ENCODE measurements at places on chromosomes 7 and 10.

DNA sequence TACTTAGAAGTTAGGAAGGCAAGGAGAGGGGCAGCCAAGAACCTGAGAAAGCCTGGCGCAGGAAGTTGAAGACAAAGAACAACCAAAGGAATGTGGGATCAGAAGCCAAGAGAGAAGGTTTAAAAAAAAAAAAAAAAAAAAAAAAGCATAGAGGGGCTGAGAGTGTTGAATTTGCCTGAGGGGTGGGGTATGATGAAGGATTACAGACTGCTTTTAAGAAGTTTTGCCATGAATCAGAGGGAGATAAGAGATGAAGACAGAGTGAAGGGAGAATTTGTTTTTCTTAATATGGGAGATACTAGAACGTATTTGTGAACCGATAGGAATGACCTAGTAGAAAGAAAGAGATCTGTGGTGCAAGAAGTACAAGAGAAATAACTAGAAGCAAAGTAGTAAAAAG is 6.7 kb downstream of the SLC26A4 start:
- DNase-seq, result no peak

- no peak for DNase-seq
Observed at GRCh38 chr7:86760236-86760635, 116.5 kb downstream of the GRM3 start.

DNA sequence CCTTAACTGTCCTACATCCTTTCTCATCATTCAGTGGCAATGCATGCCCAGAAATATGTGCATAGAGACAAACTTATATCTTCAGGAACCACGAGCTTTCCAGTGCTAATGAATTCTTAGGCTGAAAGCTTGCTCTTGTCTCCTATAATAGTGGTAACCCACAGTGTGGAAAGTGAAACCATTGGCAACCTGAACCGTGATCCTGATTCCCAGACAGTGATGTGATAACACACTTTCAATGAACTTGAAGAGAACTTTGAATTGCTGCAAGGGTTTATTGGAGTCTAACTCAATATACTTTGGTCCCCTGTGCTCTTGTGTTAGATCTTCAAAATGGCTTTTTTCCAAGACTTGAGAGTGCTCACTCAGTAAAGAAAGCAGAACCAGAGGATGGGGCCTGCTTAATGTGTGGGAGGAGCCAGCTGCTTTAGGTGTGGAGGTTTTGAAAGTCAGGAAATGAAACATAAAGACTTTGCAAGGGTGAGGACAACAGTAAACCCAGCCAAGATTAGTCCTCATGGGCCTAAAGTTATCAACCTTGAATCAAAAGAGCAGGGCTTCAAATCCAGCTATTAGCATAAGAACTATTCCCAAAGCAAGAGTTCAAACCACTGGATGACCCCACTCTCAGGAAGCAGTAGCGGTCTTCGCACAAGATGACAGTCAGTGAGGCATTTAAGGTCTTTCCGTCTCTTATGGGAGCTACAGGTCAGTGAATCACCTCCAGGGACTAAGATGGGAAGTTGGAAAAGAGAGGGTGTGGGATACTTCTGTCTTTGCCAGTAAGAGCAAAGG is 332.4 kb upstream of the NRP1 start:
- DNase-seq, result no peak

DNA sequence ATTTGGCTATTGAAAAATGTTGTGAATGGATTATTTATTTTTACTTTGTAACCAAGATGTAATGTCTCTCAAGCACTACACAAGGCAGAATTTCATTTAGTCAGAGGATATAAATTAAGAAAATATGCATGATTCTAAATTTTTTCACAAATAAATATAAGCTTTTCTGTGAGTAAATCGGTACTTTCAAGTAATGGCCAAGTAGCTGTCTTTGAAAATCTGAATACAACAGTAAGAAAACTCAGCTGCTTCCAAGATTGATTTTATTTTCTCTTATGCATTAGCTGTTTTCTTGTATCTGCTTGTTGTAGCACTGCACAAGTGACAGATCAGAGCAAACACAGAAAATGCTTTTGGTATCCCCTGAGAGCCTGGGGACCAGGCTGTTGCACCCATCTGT is 998.5 kb upstream of the GHITM start:
- DNase-seq, result no peak

DNA sequence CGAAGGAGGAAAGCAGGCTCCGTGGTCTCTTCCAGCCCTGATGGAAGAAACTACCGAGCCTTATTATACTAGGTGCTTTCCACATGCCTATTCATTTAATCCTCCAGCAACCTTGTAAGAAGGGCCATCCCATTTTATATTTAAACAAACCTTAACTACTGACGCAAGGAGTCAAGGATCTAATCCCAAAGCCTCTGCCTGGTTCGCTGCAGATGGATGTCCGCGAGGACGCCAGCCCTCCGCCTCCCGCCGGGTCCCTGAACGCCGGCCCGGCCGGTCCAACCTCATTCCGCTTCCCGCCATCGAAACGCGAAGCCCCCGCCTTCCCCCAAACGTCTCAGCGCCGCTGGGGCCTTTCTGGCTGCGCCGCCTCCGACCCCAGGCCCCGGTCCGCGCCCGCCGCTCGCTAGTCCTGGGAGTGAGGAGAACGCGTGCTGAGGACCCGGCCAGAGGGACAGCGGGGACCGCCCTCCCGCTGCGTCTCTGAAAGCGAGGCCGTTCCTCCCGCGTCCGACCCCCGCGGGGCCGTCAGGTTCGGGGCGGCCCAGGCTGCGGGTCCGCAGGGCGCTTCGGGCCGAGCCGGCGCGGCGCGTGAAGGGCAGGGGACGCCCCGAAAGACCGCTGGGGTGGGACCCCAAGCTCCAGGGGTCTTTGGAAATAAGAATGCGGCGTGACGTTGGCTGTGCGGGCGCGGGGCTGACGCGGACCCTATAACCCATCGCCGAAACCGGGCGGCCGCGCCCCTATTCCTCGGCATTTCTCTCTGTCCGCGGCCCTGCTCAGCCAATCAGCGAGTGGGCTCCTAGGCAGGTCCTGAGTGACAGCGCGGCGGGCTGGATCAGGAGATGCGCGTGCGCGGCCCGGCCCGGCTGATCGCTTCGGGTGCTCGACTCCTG is at the start of gene ATP6V0E2:
TSS of gene ATP6V0E2 (plus strand) at position 896 of the 896 bp plus-strand sequence. CDS start 97 bp downstream, outside the sequence.
- peak; percentile 89 for DNase-seq

DNA sequence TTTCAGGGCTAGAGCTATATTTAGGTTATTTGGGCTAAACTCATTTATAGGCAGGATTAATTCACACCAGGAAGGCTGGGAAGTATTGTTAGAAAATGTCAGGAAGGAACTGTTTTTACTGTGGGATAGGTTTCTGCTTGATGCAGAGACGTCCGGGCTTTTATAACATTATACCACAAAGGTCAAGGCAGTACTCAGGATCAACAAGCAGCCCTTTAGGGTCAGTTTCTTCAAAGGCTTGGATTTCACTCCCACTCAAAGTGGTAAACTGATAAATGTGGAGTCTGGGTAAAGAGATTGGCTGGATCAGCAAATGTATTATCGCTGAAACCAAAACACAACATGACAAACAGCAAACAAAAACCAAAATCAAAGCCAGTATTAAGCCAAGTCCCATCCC is 127.2 kb downstream of the ARL5B start:
- no peak for DNase-seq

DNA sequence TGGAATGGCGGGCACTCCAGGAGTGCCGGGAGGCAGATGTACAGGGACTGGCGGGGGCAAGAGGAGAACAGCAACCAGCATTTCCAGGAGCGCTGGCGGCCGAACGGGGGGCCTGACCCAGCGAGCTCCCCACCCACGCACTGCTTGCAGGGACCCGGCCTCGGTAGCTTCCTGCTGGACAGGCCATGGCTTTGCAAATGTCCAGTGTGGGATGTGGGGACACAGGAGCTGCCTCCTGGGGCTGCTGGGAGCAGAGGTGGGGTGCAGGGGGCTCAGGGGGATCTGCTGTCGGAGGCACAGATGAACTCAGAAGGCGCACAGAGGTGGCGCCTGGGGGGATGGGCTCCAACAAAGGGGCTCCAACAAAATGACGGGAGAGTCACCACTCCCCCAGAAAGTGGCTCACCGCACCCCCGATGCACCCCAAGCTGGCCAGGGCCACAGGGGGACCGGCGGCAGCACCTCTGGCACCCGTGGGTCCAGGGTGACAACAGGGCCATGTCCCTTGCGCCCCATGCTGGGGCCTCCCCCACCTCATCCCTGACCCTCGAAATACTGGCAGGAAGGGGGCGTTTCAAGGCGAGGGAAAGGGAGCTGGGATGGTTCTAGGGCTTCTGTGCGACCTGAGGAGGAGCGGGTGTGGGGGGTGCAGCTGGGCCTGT is 41.1 kb downstream of the AP5Z1 start:
- no peak for DNase-seq

GRCh38 chr7:48140001-48140681 is 31.1 kb upstream of the ABCA13 start:
- no peak for DNase-seq

DNA sequence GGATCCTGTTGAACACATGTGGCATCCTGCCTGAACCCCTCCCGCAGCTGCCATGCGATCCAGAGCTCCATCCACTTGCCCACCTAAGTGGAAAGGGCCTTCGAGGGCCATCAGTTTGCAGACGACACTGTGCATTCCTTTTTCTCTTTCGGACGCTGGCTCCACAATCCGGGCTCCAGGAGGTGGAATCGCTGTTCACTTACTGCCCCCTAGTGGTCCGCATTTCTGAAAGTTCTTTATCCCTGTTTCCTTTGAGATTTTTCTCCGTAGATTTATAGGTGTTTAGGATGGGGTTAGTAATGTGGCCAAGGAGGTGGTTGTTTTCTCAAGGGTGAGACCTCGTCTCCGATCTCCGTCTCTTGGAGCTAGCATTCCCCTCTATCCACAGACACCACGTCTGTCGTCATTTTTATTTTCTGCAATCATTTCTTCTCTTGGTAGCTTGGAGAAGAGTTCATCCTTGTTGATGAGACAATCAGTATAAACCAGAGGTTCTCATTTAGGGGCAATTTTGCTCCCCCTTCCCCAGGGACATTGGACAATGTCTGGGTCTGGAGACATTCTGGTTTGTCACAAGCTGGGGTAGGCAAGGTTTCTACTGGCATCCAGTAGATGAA is 204.6 kb downstream of the ARHGAP21 start:
- no peak for DNase-seq

DNA sequence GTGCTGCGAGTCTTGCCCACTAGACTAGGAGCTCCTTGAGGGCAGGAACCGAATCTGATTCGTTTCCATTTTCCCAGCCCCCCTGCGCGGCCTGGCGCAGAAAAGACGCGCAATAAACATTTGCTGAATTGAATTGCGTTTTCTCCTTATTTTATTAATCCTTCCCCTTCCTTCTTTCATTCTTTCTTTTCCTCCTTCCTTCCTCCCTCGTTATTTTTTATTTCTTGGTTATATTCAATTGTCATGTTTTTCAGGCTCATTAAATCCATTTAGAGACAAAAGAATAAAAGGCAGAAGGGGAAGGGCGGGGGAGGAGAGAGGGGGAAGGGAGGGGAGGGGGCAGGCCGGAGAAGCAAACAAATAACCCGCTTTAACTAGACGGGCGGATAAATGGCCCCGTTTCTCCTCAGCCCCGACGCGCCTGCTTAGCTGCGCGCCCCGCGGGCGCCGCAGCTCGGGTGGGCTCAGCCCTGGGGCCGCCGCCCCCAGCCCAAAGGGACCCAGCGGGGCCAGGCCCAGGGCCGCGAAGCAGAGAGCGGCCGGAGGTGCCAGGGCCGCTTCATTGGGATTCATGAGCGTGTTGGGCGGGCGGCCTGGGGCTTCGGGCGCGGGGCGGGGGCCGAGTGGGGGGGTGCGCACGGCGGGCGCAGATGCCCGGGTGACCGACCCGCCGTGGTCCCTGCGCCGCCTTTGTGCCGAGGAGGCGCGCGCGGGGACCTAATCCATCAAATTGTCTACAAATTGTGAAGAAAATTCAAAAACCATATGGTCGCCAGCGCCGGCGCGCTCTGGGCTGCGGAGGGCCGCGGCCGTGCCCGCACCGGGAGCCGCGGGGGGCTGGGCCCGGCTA is 5.0 kb downstream of the LBX1 start:
- no peak for DNase-seq

DNA sequence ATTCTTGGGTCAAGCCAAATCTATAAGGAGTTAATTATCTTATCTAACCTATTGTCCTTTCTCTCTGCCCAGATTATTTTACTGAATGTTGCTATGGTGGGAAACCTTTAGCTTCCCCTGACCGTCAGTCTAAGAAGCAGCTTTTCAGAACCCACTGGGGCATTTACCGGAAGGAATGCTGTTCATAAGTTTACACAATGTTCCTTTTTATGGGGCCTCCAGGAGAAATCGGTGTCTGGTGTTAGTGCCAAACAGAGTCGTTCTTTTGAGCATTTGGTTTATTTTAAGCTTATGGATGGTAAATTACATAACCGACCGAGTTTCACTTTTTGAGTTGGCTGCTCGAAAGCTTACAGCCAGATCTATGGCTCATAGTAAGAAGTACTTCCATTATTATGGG is 111.9 kb downstream of the CACNB2 start:
- no peak for DNase-seq

DNA sequence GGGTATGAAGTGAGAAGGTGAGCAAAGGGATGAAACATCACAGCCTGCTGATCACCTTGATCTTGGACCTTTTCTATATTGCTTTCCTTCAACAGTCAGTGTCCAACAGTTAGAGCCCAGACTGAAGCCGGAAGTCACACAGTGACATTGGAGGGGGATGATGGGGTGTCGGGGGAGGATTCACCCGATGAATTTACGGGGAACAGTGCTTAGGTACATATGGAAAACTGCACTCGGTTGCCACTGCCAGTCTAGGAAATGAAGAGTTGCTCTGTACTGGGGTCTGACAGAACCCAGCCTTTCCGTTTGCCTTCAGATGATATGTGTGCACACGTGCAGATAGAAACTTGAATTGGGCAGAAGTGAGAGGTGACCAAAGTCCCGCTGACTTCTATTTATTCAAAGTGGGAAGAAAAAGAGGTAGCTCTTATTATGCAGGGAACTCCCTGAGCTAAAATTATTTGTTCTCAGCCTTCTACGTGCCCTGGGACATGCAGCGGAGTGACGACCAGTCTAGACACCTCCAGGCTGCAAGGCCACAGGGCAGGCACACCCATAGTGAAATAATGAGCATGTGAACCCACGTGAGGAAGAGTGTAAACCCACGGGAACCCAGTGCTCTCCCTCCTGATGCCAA is 107.2 kb upstream of the INHBA start:
- no peak for DNase-seq

GRCh38 chr10:123781956-123782500 is 109.6 kb downstream of the CPXM2 start:
- no peak for DNase-seq

GRCh38 chr10:52229291-52229931 is 84.7 kb upstream of the DKK1 start:
- no peak for DNase-seq

- no peak for DNase-seq
Observed at GRCh38 chr7:15504351-15504750, 57.5 kb downstream of the AGMO start.

GRCh38 chr7:133001727-133002126 is 80.2 kb downstream of the CHCHD3 start:
- DNase-seq, result no peak

GRCh38 chr10:28881171-28881882 is 204.0 kb downstream of the BAMBI start:
- DNase-seq, result no peak

- no peak for DNase-seq
Observed at GRCh38 chr7:45391618-45392451, 182.3 kb upstream of the ADCY1 start.

- no peak for DNase-seq
Observed at GRCh38 chr7:28484606-28484935, 72.3 kb downstream of the CREB5 start.
